Neural crest cell (in vitro differentiated cells): ENCODE measurements at places on chromosomes 3 and 15.

- no peak for DNase-seq
Observed at GRCh38 chr15:44435893-44436667, 8.7 kb downstream of the CTDSPL2 start.

DNA sequence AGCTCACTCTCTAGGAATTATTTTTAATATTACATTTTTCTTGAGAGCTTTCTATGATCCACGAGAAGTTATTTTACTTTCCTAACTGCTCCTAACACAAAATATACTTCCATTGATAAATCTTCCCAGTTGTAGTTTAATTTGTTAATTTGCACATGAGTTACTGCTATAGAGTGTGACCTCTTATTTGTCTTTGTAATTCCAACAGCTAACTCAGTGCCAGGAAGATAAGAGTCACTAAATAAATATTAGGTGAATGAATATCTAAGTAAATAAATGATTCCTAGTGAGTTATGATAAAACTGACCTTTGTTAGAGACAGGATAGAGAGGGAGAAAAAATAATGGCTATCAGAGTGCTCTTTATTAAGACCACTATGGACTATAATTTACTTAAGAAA, 319.9 kb downstream of the NAALADL2 start:
- no peak for DNase-seq

DNA sequence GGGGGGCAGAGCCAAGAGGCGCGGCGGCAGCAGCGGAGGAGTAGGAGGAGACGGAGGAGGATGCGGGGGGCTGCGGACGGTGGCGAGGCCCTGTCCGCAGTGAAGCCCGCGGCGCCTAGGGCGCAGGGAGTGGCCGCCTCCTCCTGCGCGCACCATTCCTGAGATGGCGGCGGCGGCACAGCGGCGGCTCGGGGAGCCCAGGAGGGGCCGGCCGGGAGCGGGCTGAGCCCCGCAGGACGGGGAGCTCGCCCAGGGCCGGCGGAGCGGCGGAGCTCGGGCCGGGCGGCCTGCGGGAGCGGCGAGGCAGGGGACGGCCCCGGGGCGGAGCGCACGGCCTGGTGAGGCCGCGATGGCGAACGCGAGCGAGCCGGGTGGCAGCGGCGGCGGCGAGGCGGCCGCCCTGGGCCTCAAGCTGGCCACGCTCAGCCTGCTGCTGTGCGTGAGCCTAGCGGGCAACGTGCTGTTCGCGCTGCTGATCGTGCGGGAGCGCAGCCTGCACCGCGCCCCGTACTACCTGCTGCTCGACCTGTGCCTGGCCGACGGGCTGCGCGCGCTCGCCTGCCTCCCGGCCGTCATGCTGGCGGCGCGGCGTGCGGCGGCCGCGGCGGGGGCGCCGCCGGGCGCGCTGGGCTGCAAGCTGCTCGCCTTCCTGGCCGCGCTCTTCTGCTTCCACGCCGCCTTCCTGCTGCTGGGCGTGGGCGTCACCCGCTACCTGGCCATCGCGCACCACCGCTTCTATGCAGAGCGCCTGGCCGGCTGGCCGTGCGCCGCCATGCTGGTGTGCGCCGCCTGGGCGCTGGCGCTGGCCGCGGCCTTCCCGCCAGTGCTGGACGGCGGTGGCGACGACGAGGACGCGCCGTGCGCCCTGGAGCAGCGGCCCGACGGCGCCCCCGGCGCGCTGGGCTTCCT, at the start of gene GPR27:
TSS of gene GPR27 (plus strand) at position 155 of the 909 bp plus-strand sequence. CDS start at position 350, 195 bp downstream.
- peak; percentile 25 for DNase-seq

GRCh38 chr3:183434992-183435391, 6.6 kb upstream of the MCF2L2 start:
- DNase-seq = no peak

DNA sequence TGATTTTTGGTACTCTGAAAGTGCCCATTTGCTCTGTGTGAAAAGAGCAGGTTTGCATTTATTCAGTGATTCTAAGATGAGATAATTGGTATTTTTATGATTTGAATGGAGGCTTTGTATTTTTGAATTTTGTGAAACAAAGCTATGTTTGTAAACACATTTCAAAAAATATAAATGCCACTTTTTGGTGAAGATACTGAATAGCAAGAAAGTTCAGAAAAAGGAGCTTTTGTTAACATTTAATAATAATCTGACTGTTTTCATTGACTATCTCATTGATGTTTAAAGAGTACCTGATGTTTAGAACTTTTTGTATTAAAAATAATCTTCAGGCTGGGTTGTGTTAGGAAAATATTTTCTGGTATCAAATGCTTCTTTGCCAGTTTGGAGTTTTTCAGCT, 23.7 kb downstream of the TCF12 start:
- no peak for DNase-seq

DNA sequence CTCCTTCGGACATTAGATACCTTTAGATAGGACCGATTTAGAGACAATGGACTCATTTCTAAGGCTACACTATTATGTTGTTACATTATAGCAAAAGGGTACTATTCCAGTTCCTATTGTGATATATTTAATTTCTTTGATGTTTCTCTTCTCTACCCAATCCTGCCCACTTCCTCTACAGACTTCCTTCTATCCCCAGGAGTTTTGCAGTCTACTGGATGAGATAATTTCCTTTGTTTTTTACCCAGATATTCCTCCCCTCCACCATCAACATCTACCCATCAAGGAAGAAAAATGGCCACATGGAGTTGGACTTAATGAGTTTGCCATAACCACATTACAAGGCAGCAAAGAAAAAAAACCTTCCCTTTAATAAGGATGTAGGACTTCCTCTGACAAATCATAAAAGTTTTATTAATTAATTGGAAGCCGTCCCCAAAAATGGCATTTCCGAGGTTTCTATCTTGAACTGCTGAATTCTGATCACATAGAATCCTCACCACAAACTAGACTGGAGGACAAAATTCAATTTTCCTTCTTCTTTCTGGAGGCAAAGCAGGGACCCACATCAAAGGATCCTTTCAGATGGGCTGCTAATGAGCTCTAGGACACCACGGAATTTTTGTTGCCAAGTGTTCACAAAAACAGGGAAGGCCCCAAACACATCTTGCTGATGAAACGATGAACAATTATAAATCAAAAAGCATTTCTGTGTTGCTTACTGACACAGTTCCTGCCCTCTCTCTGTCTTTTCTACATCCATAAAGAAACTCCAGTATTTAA, 33.4 kb downstream of the FRMD4B start:
- DNase-seq = no peak

DNA sequence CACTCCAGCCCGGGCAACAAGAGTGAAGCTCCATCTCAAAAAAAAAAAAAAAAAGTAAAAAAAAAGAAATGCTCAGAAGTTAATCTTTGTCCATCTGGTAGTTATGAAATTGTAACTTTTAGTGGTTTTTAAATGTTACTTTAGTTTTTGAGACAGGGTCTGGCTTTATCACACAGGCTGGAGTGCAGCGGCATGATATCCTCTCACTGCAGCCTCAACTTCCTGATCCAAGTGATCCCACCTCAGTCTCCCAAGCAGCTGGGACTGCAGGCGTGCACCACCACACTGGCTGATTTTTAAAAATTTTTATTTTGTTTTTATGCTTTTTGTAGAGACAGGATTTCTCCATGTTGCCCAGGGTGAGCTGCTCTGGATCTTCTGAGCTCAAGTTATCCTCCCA, 1.3 kb downstream of the RNU5B-1 start:
- no peak for DNase-seq

DNA sequence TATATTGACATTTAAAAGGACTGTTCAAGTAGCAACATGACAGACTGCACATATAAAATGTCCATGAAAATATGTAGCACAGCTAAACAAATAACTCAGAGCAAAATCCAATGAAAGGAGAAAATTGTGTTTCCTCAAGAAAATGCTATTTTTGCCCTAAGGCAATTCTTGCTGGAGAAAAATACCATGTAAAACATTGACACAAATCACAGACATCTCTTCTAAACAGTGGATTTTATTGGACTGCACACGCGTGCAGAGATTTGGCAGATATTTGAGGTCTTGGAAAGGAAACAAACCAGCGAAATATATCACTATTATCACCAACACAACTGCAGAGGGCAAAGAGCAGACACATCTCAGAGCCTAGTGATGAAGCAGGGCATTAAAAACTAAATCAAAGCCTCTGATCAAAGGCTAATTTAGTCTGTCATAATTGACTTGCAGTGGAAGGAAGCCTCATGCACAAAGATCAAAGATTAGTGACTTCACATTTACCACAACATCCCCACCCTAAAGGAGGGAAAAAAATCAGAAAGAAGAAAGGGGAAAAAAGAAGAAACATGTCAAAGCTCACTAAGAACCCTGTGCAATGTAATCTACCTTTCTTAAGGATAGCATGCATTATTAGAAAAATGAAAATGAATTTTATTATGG, 52.4 kb downstream of the CHL1 start:
- no peak for DNase-seq

GRCh38 chr3:72176537-72177041, 391.6 kb upstream of the PROK2 start:
- DNase-seq = no peak

DNA sequence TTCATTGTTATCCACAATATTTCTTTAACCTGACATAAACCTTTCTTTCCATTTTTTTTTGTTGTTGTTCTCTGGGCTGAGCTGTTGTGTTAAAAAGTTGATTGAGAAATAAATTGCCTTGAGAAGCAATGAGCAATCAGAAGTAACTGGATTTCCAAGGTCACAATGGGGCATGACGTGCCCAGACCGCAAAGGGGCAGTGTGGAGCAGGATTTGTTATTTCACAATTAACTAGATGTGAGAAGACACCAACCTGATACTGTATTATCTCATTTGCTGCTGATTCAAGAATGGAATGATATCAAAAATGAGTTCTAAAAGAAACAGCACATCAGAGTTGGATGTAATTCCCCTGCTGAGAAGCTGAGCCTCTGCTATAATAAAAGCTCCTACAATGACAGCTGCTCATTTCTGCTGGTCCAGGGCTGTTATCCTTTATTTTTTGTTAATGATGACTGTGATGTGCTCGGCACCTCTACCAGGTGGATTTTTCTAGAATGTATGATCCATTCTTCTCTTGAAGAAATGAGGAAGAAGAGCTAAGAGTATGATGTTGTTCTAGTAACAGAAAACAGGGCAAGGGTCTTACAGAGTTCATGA, 28.1 kb downstream of the CPNE4 start:
- peak; percentile 32 for DNase-seq

- DNase-seq = no peak
Observed at GRCh38 chr3:97257942-97258697, 443.7 kb downstream of the EPHA6 start.

DNA sequence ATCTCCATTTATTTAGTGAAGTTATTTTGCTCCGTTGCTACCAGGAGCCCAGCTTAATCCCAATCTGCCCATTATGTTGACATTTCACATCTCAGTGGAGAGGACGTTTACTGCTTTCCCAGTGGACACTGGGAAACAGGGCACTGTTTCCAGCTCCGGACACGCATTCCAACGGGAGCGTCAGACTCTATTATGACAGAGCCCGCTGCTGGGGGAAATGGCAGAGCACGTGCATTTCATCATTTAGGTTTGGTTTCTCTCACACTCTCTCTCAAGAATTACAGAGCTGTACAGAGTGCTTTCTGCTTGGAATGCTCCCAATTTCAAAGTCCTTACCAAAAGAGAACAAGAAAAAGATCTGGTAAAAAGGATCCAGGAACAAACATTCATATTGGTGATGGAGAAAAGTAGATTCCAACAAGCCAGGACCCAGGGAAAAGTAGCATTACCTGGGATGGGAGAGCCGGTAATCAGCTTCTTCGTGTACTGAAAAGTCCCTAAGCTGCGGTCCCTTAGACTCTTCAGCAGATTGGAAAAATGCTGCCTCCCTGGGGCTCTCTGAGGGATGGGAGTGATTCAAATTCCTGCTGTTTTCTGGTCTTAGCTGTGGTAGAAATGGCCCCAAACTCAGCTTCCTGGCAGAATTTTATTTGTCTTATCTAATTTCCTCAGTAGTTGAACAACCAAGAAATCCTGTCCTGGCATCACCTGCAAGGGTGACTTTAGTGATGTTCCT, 136.0 kb upstream of the THBS1 start:
- DNase-seq = no peak

GRCh38 chr3:10149226-10149625, 7.6 kb downstream of the VHL start:
- DNase-seq = no peak

GRCh38 chr3:110307065-110307809, 764.4 kb upstream of the NECTIN3 start:
- DNase-seq = no peak

GRCh38 chr15:96325541-96326327, 4.8 kb upstream of the NR2F2 start:
- DNase-seq = no peak

GRCh38 chr15:40274350-40275274, 8.3 kb downstream of the ANKRD63 start:
- peak; percentile 96 for DNase-seq

DNA sequence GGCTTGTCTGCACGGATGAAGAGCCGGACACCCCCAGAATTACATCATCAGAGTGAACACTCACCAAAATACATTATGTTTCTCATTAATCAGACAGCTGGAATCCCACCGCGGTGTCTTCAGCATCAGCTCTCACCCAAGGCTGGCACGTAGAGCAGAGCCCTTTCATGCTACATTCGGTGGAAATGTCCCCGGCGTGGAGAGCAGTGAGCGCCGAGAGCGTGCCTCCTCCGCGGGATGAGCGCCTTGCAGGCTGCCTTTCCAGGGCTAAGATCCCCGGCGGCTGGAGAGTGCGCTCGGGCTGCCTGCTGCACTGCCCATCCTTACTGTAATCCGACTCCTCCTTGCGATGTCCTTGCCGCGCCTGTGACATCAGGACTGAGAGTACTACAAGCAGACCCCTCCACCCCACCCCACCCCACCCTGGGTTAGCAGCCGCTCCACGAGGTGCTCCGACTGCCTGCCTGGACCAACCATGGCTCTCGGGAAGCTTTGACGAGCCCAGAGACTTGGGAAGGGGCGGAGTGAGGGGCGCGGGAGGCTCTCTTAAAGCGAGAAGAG, at the start of gene ZNF385D:
TSS of gene ZNF385D (minus strand) at position 380 of the 561 bp plus-strand sequence. CDS start at position 86, 294 bp downstream.
- peak; percentile 60 for DNase-seq

GRCh38 chr15:41281236-41281635, 50.2 kb downstream of the CHP1 start:
- DNase-seq = no peak

DNA sequence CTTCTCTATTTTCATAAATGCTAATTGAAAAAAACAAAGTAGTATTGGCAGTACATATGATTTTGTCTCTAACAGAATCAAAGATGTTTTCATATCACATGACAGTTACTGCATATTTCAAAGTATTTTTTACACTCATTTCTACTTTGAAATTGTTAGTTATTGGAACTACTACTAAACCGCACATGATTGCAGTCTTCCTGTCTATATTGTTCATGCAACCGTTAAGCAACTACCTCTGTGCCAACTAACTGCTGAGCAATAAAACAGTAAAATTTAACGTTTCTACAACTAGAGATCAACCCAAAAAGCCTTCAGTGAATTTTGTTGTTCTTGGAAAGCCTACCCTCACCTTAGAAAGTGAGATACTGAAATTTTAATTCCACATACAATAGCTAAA, 64.2 kb downstream of the DMXL2 start:
- DNase-seq = no peak

DNA sequence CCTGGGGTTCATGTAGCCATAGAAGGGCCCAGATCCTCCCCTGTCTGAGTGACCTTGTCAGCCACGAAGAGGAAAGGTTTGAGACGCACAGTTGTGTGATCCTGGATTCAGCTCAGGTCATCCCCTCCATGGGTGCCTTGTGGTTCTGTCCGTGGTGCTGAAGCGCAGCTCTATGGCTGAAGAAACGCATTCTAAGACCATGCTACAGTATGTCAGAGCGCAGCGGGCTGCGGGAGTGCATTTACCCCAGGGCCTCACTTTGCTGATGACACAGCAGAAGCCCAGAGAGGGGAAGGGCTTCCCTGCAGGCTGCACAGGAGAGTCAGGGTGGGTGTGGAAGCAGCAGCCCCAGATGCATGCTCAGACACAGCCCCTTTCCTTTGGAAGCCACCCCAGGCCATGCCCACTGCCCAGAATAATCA, 68.8 kb upstream of the IQSEC1 start:
- DNase-seq = peak; percentile 70

GRCh38 chr3:31462050-31462569, 70.6 kb upstream of the STT3B start:
- no peak for DNase-seq
